ENCODE measurements at places on chromosomes 7 and 10. TPM values are rescaled to one million over a fixed set of nuclear protein-coding genes. Genes with fewer than 3 reads are reported as not detected.

Gene CASP7
- total RNA-seq: 5.9 TPM

Gene DNAH11
- 0.51 TPM for total RNA-seq

Gene ODAD2
- 0.83 TPM for total RNA-seq

DNA sequence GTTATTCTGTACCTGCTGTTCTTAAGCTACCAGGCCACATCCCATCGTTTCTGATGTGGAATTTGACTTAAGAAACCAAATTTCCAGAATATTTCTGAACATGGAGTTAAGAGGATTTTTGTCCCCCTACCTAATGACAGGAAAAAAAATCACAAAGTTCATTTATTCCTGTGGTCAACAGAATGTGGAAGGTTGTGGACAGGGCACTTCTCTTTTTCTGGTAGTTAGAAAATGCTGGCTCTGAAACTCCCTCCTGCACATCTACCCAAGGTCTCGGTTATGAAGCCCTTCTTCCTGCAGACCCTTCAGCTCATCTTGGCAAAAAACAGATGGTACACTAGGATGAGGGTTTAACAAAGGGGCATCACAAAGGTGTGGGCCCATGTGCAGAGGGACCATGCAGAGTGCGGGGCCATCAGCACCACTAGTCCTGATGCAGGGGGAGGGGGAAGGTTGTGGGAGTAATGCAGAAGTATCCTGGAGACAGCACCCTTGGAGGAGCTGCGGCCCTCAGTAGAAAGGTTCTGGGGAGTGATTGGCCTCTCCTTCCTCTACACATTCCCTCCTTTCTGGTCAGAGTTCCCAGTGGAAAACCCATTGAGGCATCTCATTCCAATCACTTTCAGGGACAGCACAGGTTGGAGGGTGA, 9.8 kb downstream of the ALOX5 start:
- no peak for DNase-seq

DNA sequence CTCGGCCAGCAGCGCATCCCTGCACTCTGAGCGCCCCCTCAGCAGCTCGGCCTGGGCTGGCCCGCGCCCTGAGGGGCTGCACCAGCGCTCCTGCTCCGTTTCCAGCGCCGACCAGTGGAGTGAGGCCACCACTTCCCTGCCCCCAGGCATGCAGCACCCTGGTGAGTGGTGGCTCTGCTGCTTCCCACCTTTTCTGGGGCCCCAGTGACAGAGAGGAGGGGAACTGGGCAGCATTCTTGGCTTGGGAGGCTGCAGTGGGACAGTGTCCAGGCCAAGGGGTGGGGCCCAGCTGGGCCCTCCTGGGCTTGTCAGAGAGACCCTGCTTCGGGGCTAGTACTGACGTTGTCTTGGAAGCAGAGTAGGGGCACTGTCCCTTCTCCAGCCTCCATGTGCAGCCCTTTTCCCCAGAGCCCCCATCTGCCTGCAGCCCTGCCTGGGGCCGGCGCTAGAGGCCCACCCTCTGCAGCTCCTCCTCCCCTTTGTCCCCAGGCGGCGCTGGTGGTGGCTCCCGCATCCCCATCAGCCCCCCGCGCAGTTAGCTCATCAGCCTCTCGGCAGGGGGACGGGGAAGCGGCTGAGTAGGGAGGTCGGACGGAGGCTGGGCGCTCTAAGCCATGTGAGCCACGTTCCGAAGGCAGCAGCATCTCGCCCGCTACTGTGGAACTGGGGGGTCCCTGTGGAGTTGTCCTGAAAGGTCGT, 29.2 kb downstream of the GBX1 start:
- peak; percentile 49 for DNase-seq

DNA sequence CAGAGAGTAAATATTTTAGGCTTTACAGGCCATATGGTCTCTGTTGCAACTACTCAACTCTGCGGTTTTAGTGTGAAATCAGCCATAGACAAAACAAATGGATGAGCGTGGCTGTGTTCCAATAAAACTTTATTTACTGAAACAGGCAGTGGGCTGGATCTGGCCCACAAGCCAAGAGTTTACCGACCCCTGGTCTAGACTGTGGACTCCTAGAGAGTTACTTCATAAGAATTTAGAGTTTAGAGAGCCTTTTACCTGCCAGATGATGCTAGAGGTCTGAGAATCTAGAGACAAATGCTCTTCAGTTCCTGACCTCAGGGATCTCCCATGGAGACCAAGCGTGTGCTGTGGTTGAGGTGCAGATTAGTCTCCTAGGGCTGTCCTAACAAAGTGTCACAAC, 174.8 kb downstream of the PTEN start:
- DNase-seq: no peak
